Activated T-cell treated with anti-CD3 and anti-CD28 coated beads, Interleukin-2, amount 50 U/mL, for 4 hours (primary cell): ENCODE measurements at places on chromosomes 12 and 14.

GRCh38 chr12:30257618-30258017 lies 438.1 kb downstream of the IPO8 start:
- DNase-seq: no peak

DNA sequence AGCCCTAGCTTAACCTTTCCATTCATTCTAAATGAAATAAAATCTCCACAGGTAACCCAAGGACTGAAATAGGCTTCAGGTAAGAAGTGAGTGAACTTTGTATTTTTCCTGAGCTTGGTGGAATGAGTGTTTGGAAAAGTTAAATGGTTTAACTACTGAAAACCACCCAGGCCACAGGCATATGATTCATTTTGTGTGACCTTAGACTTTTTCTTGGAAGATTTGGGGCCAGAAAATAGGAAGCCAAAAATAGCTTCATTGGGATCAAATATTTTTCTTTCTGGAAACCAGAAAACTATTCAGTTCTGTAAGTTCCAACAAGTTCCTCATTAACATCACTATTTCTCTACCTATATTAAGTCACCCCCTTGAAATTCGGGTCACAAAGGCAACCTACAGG lies 212.6 kb downstream of the PCNX1 start:
- no peak for DNase-seq

GRCh38 chr14:53741479-53742232 lies 215.0 kb downstream of the BMP4 start:
- no peak for DNase-seq

DNA sequence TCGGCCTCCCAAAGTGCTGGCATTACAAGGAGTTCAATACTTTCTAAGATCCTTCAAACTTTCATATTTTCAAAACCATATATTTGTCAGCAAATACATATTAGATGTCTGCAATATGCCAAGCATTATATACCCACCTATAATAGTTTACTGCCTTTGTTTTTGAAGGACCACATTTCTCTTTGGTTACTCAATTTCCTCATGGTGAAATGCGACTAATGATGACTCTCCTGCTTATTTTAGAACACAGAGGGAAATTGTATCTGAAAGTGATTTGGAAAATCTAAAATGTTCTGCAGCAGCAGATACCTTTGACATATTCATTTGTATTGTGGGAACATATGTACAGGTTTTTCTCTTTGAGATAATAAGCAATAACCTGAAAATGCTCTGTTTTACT lies 2.7 kb upstream of the CNTN1 start:
- no peak for DNase-seq

DNA sequence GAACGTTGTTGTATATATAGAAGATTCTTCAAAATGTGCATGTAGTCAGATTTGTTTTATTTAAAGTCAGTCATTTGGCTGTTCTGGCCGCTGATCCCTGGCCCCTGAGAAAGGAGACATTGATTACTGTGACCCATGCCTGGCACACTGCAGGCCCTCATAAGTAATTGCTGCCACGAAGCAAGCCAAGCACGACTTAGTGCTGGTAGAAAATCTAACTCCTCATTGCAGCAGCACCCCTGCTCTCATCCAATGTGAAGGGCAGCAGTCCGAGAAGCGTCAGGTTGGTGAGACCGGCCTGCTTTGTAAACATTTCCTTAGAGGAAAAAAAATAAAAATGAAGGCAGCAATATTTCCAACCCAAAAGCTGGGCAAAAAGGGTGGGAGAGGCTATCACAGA lies 22.8 kb upstream of the TMTC2 start:
- no peak for DNase-seq

DNA sequence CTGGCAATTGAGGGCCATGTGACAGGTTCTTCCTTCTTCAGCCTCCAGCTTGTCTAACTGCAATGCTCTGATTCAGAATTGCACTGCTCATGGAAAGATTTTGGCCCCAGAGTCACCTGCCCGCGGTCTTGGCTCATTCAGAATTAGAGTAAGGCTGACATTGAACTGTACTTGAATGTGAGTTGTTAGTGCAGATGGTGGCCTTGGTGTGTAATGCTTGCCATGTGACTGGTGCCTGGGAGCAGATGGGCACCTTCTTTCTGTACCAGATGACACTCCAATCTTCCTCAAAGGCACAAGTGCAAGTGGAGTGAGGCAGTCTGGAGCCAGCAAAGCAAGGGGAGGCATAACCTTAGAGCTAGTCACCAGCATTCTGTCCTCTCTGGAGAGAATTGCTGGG lies 36.5 kb upstream of the ANO4 start:
- DNase-seq: no peak

DNA sequence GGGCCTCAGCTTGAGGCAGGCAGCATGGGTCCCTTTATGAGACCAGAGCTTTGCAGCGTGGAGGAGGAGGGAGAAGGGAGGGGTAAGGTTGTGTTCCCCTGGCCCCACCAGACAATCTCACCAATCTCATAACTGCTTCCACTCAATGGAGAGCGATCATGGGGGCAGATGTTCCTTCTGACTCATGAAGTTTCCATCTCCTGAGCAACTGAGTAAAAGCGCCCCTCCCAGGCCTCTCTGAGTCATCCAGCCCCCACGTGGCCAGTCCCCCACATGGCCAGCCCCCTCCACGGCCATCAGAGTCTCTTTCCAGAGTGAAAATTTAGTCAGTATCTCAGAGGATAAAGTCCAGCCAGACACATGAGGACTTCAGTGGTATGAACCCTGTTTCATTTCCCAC lies 39.2 kb upstream of the PLXNC1 start:
- DNase-seq: peak; percentile 50

DNA sequence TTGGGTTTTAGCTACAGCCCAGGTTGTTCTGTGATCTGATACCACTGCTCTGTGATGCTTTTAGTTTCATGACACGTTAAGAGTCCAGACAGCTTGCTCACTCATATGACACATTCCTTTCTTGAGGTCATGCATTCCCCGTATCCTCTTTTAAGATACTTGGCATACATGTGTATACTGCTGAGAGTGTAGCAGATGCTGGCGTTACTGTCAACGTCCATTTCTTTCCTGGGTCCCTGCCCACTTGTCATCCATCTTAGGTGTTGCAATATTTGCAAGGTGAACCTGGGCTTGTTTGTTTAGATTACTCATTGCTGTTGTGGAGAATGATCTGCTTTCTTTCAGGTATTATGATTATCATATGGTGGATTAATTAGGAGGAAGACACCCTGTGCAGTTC lies 9.1 kb upstream of the EMP1 start:
- DNase-seq: no peak

GRCh38 chr14:87748558-87748957 lies 244.4 kb downstream of the GALC start:
- DNase-seq: no peak

DNA sequence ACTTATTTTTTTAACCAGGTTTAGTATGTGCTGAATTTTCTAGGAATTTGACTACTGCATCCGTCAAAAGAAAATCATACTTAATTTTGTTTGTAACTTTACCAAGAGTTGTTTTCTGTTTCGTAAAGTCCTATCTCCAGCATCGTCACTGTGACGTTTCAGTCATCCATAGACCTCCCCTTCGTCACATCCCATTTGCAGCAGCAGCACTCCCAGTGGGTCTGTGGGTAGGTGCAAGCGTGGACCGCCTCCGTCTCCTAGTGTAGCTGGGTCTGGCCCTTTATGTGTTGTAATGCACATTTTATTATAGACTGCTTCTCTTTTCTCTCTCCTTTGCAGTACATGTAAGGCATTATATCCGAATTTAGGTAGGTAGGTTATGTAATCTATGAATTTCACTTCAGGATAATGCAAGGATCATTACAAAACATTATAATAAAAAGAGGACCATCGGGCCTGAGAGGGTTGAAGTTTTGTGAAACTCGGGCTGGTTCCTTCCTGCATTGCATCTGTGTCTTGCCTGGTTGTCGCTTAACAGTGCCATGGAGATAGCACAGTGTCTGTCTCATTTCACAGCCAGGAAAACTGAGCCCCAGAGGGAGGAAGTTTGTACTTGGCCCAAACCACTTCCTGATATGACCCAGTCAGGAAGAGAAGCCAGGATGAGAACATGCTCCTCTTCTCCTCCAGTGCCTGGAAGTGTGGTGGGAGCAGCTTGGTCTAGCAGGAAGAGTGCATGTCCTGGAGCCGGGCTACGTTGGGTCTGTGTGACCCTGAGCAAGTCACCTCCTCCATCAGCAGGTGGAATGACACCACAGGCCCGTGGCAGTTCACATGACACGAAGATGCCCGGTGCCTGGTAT lies 41.3 kb downstream of the EVL start:
- no peak for DNase-seq

DNA sequence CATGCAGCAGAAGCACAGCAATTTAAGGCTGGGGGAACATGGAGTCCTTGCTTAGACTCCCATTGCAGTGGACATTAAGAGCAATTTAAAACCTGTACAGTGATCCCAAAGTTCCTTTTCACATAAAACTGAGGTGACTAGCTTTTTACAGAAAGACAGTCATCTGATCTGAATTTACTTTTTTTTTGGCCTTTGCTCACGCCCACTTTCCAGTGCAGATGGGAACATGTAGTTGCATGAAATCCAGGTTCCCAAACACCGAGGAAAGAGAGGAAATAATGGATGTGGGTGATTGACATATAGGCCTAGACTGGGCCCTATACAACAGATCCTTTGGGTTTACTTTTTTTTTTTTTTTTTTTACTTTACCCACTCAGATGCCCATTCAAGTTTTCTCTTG lies 126.4 kb upstream of the PTPRB start:
- no peak for DNase-seq

DNA sequence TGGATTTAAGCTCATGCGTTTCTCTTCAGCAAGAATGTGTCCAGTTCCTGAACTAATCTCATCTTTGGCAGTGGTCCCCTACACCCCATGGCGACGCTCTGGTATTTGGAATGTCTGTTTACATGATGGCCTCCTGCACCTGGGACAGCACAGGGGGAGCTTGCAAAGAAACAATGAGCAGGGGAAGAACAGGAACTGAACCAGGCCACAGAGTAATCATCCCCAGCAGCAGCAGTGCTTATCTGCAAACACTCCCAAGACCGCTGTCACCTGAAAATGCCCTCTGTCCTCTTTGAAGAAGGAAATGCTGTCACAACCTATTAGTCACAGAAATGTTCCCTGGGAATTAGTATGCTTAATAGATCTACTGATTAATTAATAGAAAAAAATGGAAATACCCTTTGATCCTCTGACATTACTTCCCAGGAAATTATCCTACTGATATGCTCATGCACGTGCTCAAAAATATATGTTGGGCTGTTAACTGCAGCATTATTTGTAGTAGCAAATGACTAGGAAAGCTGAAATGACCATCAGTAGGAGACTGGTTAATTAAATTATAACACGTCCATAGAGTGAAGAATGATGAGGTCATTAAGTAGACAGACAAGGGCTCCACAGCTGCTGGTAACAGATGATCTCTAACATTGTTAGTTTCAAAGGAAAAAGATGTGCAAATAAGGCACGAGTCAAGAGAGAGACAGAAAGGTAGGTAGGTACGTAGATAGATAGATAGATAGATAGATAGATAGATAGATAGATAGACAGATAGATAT lies 279.3 kb upstream of the FLRT2 start:
- DNase-seq: no peak

GRCh38 chr12:130977046-130977742 lies 23.5 kb downstream of the ADGRD1 start:
- no peak for DNase-seq

DNA sequence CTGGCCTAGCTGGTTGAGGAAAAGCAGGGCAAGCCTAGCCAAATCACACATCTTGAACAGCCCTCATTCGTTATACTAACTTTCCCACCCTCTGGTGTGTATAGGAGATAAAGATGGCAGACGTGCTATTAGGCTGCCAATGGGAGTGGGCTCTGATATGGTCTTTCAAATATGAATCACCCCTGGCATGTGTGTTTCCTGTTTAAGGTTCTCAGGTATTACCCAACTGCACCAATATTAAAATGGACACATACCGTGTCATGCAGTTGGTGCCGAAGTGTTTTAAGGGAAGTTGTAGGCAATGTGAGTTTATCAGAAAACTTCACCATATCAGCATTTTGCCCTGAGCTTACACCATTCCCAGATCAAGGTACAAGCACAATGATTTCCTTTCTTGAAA lies 33.4 kb downstream of the CHST11 start:
- DNase-seq: no peak

DNA sequence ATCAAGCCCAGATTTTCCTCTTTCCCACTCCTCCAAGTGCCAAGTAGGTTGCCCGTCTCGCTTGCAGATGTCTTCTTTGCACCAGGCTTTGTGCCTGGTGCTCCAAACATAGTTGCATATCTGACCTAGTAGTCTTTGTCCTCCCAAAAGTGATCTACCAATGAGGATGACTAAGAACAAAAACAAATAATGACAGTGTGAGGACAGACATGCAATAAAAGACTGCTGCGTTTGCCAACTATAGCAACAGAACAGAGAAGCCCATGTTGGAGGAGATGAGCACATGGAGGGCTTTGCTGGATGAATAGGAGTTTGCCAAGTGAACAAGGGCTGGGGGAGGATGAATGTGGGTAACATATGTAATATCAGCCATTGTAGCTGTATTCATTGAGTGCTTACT lies 15.6 kb downstream of the DTX1 start:
- DNase-seq: no peak

GRCh38 chr14:50040401-50040775 lies 76.0 kb downstream of the VCPKMT start:
- DNase-seq: peak; percentile 27

- DNase-seq: no peak
Observed at GRCh38 chr14:105525861-105526775, at the start of gene TMEM121. Gene TMEM121 (plus strand): TSS chr14:105526583. CDS start chr14:105528835, 2,252 bp downstream.

DNA sequence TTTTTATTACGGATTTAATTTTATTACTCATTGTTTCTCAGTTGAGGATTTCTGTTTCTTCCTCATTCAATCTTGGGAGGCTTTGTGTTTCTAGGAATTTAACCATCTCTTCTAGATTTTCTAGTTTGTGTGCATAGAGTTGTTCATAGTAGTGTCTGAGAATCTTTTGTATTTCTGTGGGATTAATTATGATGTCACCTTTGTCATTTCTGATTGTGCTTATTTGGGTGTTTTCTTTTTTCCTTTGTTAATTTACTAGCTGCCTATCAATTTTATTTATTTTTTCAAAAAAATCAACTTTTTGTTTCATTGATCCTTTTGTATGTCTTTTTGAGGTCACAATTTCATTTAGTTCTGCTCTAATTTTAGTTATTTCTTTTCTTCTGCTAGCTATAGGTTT lies 75.9 kb downstream of the IFNG-AS1 start:
- no peak for DNase-seq

DNA sequence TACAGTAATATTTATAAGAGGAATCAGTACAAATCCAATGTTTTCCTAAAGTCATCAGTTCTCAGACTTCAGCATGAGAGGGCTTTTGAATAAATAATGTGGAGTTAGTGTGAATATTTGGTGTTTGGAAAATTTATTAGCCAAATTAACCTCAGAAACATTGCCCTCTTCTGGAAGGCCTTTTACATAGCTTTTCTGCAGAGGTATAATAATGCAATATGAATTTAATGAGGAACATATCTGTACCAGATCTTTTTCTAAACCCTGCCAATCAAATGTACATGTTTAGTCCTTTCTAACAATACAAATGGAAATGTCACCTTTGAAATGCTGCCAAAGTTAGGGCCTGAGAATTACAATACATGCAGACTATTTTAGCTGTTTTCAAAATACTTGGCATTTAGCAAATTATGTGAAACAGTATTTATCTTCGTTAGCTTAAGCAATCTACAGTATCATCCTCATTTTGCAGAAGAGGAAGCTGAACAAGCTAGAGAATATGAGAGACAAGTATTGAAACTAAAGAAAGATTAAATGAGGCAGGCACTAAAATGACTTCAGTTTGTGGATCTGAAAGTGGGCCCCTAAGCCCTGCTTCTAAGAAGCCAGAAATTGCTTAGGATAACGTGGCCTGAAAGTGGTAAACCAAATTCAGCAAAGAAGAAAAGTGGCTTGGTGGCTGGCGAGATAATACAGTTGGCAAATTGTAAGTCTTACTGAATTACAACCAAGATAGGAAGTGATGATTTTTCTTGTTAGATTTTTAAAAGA lies 60.4 kb upstream of the MANSC4 start:
- no peak for DNase-seq

- no peak for DNase-seq
Observed at GRCh38 chr12:106910202-106910601, 45.5 kb upstream of the TMEM263 start.
